ENCODE measurements at places on chromosomes 12 and 14.

DNA sequence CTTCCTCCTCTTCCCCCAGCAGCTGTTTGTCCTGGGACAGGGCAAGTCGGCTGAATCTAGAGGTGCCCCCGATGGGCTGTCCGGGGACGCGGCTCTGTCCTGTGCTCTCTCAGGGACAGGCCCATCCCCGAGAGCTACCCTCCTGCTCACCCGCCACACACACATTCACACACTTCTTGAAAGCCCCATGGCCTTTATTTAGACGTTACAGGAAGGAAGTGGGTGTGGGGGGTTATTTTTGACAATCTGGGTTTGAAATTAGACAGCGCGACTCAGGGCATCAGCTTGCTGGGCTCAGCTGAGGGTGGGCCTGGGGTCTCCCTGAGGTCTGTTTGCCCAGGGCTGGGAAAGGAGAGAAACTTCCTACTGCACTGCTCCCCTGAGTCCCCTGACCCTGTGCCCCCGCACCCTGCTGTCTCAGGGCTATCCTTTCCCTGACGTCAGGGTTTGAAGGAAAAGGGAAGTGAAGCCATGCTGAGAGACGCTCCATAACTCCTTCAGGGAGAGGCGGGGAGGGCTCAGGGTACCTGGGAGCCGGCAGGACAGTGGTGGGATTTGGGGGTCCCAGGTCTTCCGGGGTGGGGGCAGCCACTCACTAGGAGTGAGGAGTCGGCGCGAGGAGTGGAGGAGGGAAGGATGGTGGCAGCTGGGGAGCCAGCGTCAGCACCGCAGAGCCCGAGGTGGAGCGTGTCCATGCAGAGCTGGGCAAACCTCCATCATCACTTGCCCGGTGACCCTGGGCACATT is 8.1 kb downstream of the PTPN6 start:
- H3K36me3 ChIP-seq = no peaks in the 10 kb centered on the region
- peaks cover 9% of the 10 kb centered on the region for H3K4me1 ChIP-seq
- H3K27ac ChIP-seq = no peak overlapping the region
- DNase-seq = no peak
- no peak overlapping the region for H3K4me3 ChIP-seq
- no peaks in the 10 kb centered on the region for H3K27me3 ChIP-seq

- H3K4me3 ChIP-seq = no peak overlapping the region
- no peaks in the 10 kb centered on the region for H3K27me3 ChIP-seq
- H3K27ac ChIP-seq = no peak overlapping the region
- DNase-seq = no peak
- no peaks in the 10 kb centered on the region for H3K36me3 ChIP-seq
Observed at GRCh38 chr14:71327691-71328090, 420.4 kb downstream of the PCNX1 start.

GRCh38 chr12:113235976-113236375 is 14.7 kb downstream of the TPCN1 start:
- H3K27me3 ChIP-seq = no peaks in the 10 kb centered on the region
- H3K27ac ChIP-seq = no peak overlapping the region
- no peak overlapping the region for H3K4me3 ChIP-seq

DNA sequence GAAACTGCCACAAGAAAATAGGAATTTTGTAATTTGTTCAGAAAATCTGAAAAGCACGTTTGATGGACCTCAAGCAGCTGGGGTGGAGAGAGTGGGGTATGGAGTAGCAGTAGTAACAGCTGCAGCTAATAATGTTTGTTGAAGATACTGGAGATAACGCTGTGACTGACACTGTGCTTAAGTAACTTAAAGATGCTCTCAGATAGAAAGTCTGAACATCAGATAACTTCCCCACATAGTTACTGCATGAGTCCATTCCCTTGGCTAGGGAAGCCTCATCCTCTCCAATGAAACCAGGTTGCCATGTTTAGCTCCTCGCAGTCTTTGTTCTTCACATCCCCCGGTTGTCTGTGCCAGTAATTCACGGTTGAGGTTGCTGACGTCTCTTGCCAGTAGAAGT is 24.9 kb downstream of the RMST start:
- H3K4me3 ChIP-seq = no peak overlapping the region
- 0 out of 2 replicates have a peak, but pooled peaks cover 2% of the 10 kb centered on the region for H3K4me1 ChIP-seq
- no peaks in the 10 kb centered on the region for H3K27me3 ChIP-seq
- DNase-seq = no peak

DNA sequence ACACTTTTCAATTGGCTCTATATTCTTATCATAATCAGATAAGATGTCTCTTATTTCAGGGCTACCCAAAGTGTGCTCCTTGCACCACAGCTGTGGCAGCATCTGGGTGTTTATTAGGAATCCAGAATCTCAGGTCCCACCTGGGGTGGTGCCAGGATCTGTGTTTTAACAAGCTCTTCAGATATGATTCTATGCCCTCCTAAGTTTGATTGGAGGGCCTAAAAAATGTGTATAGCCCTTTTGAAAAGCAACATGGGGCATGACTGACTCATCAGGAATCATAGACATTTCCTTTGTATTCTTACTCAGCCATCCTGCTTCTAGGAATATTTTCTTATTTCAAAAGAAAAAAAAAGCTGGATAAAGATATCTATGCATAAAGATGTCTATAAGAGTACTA is 103.1 kb downstream of the HELB start:
- H3K36me3 ChIP-seq = no peaks in the 10 kb centered on the region
- DNase-seq = no peak
- no peak overlapping the region for H3K27ac ChIP-seq
- no peaks in the 10 kb centered on the region for H3K27me3 ChIP-seq
- H3K4me3 ChIP-seq = no peak overlapping the region

DNA sequence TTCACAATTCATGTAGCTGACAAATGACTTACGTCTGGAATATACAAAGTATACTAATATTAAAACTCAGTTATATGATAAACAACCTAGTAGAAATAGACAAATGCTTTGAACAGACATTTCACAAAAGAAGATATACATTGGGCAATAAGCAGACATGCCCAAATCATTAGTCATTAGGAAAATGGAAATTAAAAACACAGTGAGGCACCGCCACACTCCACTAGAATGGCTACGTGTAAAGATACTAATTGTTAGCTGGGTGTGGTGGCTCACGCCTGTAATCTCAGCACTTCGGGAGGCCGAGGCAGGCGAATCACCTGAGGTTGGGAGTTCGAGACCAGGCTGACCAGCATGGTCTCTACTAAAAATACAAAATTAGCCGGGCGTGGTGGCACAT is 248.9 kb upstream of the TMEM132C start:
- no peaks in the 10 kb centered on the region for H3K36me3 ChIP-seq
- H3K27me3 ChIP-seq = no peaks in the 10 kb centered on the region
- no peak for DNase-seq
- no peak overlapping the region for H3K27ac ChIP-seq
- no peaks in the 10 kb centered on the region for H3K4me1 ChIP-seq

DNA sequence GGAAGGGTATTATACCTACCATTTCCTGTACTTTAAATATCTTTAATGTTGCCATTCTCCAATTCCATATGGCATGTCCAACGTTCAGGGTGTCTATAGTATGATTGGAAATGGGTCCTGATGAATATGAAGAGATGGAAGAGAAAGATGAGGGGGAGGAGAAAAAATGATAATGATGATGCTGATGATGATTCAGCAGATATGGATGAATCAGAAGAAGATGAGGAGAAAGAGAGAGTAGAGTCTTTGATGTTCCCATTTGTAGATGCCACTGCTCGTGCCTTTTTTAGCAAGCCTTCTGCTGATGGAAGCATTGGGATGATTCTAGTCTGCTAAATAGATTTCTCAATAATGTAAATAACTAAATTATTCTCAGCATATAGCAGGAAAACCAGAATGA is 163.5 kb downstream of the PIK3C2G start:
- DNase-seq = no peak
- H3K27me3 ChIP-seq = no peaks in the 10 kb centered on the region
- H3K4me1 ChIP-seq = no peaks in the 10 kb centered on the region
- H3K4me3 ChIP-seq = no peak overlapping the region
- no peak overlapping the region for H3K27ac ChIP-seq
- no peaks in the 10 kb centered on the region for H3K36me3 ChIP-seq

DNA sequence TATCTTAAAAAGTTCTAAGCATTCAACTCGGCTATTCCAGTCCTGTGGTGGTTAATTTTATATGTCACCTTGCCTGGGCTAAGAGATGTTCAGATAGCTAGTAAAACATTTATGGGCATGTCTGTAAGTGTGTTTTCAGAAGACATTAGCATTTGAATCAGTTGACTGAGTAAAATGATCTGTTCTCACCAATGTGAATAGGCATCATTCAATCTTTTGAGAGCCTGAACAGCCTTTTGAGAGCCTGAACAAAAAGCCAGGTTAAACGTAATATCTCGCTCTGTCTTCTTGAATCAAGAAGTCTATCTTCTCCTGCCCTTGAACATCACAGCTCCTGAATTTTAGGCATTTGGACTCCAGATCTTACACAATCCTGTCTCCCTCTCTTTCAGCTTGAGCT is 1266.1 kb downstream of the LRFN5 start:
- no peak for DNase-seq
- no peaks in the 10 kb centered on the region for H3K27me3 ChIP-seq
- H3K4me1 ChIP-seq = no peaks in the 10 kb centered on the region

DNA sequence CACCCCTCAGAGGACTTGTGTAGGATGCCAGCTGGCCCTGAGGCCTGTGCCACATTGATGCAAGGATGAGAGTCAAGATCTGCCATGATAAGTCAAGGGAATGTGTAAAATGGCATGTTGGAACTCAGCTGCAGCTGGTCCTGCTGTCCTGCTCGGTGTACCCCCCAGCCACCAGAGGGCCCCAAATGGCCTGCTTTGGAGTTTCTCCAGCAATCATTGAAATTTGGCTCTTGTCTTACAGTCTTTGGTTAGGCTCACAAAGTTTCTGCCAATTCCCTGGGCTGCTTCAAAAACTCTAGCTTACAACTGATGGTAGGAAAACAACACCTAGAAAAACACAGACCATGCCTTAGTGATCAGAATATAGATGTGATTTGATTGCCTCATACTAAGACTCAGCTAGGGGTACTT is 76.8 kb downstream of the HSD17B6 start:
- H3K4me3 ChIP-seq = no peak overlapping the region
- no peak overlapping the region for H3K27ac ChIP-seq
- H3K4me1 ChIP-seq = no peaks in the 10 kb centered on the region
- no peaks in the 10 kb centered on the region for H3K36me3 ChIP-seq
- peak; percentile 35 for DNase-seq

DNA sequence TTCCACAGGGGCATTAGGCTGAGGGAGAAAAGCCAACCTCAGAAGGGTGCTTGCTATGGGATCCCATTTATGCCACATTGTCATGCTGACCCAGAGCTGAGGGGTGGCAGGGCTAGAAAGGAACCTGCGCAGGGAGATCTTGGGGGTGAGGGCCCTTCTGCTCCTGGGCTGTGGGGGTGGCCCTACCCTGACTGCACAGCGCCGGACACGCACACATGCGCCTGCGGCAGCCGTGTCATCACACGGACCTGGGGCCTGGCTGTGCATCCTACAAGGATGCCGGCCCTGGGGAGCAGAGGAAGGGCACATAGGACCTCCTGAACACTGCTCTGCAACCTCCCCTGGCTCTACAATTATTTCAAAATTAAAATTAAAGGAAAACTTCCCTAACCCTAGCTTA is 6.9 kb downstream of the CDCA4 start:
- no peak overlapping the region for H3K27ac ChIP-seq
- no peak for DNase-seq
- no peaks in the 10 kb centered on the region for H3K27me3 ChIP-seq
- peaks cover 24% of the 10 kb centered on the region for H3K36me3 ChIP-seq
- H3K4me1 ChIP-seq = no peaks in the 10 kb centered on the region
- no peak overlapping the region for H3K4me3 ChIP-seq

- H3K4me3 ChIP-seq = no peak overlapping the region
- peaks cover 6% of the 10 kb centered on the region for H3K4me1 ChIP-seq
- no peaks in the 10 kb centered on the region for H3K36me3 ChIP-seq
- H3K27ac ChIP-seq = no peak overlapping the region
- H3K27me3 ChIP-seq = no peaks in the 10 kb centered on the region
Observed at GRCh38 chr12:109759595-109759994, 46.0 kb downstream of the FAM222A start.

- H3K27ac ChIP-seq = no peak overlapping the region
- H3K27me3 ChIP-seq = no peaks in the 10 kb centered on the region
- no peak overlapping the region for H3K4me3 ChIP-seq
- H3K36me3 ChIP-seq = no peaks in the 10 kb centered on the region
- H3K4me1 ChIP-seq = no peaks in the 10 kb centered on the region
- no peak for DNase-seq
Observed at GRCh38 chr14:69587389-69587788, 12.7 kb upstream of the CCDC177 start.

- H3K27me3 ChIP-seq = no peaks in the 10 kb centered on the region
- DNase-seq = no peak
- H3K36me3 ChIP-seq = no peaks in the 10 kb centered on the region
- no peak overlapping the region for H3K4me3 ChIP-seq
Observed at GRCh38 chr12:107423531-107423930, 262.1 kb upstream of the PWP1 start.

- no peaks in the 10 kb centered on the region for H3K4me1 ChIP-seq
- no peak overlapping the region for H3K27ac ChIP-seq
- H3K4me3 ChIP-seq = no peak overlapping the region
- peaks cover 2% of the 10 kb centered on the region for H3K27me3 ChIP-seq
- DNase-seq = no peak
- no peaks in the 10 kb centered on the region for H3K36me3 ChIP-seq
Observed at GRCh38 chr12:94183708-94184379, 35.5 kb downstream of the PLXNC1 start.

- H3K4me1 ChIP-seq = no peaks in the 10 kb centered on the region
- no peaks in the 10 kb centered on the region for H3K27me3 ChIP-seq
- H3K36me3 ChIP-seq = peaks cover 6% of the 10 kb centered on the region
- H3K4me3 ChIP-seq = no peak overlapping the region
- no peak overlapping the region for H3K27ac ChIP-seq
Observed at GRCh38 chr12:32000373-32001005, 41.3 kb downstream of the RESF1 start.

DNA sequence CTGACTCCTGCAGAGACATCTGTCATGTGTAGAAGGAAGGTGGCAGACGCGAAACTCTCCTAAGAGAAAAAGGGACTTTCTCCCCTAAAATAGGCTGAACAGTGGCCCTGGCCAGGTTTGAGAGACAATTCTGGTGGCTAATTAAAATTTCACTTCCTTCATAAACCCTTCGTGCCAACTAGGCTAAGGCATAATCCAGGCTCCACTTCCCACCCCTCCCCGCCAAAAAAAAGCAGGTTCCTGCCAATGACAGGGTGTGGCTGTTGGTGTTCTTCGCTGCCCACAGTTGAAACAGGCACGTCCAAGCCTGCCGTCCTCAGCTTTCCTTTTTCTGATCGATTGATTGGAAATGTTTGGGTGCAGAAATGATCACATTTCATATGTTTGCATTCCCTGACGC is 144.6 kb downstream of the GCH1 start:
- H3K4me3 ChIP-seq = no peak overlapping the region
- H3K27me3 ChIP-seq = no peaks in the 10 kb centered on the region
- no peaks in the 10 kb centered on the region for H3K36me3 ChIP-seq
- no peaks in the 10 kb centered on the region for H3K4me1 ChIP-seq
- no peak overlapping the region for H3K27ac ChIP-seq
- DNase-seq = no peak

DNA sequence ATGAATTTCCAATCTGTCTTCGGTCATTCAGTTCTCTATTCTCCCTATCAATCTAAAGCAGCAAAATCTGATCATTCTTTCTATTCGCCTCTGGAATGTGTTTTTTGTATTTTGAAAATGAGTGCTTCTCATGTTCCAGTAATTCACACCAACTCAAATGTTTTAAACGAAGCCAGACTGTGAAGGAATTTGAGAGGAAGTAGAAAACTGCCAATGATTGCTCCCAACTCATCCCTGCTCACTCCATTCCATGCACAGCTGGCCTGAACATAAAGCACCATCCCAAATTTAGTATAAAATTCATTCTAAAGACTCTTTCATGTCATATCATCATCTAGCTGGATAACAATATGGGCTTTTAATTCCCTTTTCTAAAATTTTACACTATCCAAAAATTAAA is 123.8 kb downstream of the DUSP6 start:
- H3K27ac ChIP-seq = no peak overlapping the region
- H3K36me3 ChIP-seq = no peaks in the 10 kb centered on the region
- peaks cover 3% of the 10 kb centered on the region for H3K4me1 ChIP-seq
- H3K27me3 ChIP-seq = no peaks in the 10 kb centered on the region
- H3K4me3 ChIP-seq = no peak overlapping the region
- DNase-seq = no peak

Data from iPS DF 6.9 (cell line).